ENCODE measurements at places on chromosomes 3 and 15.

DNA sequence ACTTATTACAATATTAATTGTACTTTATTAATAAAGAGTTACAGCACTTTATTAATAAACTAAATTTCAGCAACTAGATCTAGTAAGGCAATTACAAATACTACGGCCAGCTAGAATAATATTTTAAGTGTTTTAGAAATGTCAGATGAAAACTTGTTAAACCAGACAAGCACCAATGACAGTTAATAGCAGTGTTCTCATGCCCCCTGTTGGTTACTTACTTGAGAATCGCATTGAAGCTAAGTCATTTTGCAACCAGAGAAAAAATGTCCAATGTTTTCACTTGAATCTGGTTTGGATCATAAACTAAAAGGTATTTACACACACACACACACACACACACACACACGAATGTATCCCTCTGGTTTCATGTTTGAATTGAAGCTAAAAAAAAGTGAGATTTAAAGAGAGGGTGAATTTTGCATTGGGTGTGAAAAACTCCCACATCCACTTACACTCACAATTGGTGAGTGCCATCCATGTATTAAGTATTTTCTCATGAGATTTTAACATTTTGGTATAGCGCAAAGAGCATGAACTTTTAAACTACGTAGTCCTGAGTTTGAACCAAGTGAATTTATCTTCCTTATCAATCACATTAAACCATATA lies 347.7 kb downstream of the ZBBX start:
- DNase-seq: no peak

- no peak for DNase-seq
Measured at GRCh38 chr3:160076519-160076918, 87.9 kb downstream of the IL12A start.

DNA sequence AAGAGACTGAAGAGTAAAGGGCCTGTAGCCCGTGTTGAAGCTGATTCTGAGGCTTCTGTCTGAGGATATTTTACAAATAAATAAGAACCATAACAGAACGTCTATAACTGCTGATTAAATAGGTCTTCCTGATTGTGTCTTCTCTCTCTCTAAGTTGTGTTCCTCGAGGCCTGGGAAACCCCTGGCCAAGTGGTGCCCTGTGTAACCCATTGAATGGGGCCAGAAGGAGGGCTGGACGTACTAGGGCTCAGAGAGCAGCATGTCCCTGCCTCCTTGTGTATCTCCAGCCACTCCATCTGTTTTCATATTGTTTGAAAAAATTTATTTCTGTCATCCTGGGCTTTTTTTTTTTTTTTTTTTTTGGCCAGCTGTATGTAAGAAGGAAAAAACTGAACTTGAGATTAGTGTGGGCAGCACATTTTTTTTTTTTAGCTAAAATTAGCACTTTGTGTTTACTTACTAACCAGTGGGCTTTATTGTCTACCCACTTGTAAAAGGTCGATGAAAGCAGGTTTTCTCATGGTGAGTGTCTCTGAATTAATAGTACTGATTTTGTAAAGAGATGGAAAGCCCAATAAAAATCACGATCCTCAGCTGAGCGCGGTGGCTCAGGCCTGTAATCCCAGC lies 10.7 kb downstream of the DHX30 start:
- no peak for DNase-seq

GRCh38 chr15:79168922-79169456 lies 78.4 kb upstream of the RASGRF1 start:
- no peak for DNase-seq

- DNase-seq: no peak
Measured at GRCh38 chr3:176275113-176275512, 922.2 kb downstream of the TBL1XR1 start.

- DNase-seq: no peak
Measured at GRCh38 chr3:43197181-43197580, 89.2 kb upstream of the SNRK start.

GRCh38 chr15:42499858-42500609 lies 4.6 kb downstream of the SNAP23 start:
- no peak for DNase-seq

DNA sequence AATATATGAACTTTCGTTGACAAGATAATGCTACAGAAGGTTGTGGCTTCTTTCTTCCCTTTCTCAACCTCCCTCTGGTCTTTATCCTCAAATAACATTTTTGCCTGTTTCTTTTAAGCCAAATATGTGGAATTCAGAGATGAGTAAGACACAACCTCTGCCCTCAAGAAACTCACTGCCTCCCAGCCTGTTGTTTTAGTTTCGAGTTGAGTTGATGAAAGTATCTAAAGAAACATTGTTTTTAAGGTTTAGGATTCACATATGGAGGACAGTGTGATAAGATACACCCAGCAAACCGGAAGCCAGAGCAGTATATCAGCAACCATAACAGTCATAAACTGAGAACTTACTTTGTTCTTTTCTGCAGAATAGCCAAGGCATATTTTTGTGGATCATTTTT lies 218.6 kb downstream of the THSD4 start:
- DNase-seq: no peak

- DNase-seq: no peak
Measured at GRCh38 chr3:196609805-196610515, 29.5 kb upstream of the NRROS start.

DNA sequence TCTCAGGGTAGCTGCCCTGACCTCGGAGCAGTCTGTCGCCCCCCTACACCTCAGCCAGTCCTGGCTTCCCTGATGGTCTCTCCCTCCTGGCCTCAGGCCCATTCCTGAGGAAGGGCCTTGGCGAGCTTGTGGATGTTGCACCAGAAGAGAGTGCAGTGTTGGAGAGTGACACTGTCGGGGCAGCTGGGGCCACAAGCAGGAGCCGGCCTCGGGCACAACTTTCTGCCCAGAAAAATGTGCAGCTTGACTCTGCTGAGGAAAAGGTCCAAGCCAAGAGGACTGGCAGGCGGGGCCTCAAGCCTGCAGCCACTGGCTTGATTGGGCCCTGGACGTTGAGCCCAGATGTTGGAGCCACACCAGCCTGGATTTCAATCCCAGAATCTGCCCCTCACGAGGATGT lies 12.8 kb downstream of the HEMK1 start:
- no peak for DNase-seq

GRCh38 chr15:89502867-89503595 lies 6.6 kb upstream of the RHCG start:
- DNase-seq: no peak

GRCh38 chr15:100862162-100862561 lies 17.5 kb upstream of the ALDH1A3 start:
- no peak for DNase-seq

DNA sequence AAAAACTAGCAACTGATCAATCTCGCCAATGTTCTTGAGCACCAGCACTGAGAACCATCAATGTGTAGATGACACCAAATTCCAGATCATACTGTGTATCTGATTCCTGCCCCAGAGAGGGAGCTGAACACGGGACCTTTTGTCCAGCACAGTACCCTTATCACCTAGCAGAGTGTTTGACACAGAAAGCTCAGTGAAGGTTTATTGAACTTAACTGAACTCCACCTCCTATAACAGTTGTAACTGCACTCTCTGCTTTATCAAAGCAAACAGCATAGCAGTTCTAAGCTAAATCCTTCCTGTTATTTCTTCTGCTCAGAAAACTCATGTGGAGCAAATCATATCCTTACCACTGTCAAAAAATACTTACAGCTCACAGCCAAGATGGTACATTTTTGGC lies 183.4 kb upstream of the SLCO3A1 start:
- DNase-seq: no peak
